ENCODE measurements at places on chromosomes 2 and 18. TPM values are rescaled to one million over a fixed set of nuclear protein-coding genes. Genes with fewer than 3 reads are reported as not detected.

Gene ZC3H6
- 5.0 TPM for total RNA-seq

Gene MAB21L4
- total RNA-seq = not detected

DNA sequence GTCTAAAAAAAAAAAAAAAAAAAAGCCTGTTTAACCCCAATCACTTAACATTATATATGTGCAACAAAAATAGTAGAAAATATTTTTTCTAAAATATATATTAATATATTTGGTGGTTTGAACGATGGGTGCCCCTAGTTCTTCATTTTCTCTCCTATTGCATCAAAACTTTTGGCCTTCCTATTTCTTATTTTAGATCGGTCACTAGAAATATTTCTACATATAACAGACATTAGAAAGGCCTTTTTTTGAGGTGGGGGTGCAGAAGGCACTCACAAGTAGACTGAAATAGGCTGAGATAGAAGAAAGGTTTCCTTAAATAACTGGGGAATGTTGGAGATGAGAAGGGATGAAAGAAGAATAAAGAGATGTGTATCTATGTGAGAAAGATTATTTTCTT lies 49.3 kb upstream of the AP1S3 start:
- no peak overlapping the region for H3K27ac ChIP-seq
- H3K4me1 ChIP-seq = peaks cover 25% of the 10 kb centered on the region
- H3K27me3 ChIP-seq = no peaks in the 10 kb centered on the region
- no peaks in the 10 kb centered on the region for H3K36me3 ChIP-seq
- no peak for DNase-seq

DNA sequence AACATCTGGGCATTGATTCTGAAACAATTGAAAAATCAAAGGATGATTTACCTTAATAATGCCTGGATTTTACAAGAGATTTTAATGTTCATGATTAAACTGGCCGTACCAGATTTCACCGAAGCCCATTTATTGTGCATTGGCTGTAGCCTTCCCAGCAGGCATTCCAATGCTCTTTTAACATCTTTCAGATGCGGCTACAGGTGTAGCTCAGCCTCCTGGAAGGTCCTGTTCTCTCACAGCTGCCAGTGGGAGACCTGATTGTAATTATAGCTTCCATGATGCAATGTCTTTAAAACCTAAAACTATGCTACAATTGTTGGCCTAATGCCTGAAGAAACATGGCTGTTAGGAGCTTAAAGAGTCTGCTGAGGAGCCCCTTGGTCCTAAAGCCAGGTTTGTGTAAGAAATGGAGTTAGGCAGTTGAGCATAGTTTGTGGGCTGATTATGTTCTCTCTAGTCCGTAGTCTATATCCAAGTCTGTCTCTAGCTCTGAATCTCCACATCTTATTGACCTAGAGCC lies 147.4 kb downstream of the CERS6 start:
- no peaks in the 10 kb centered on the region for H3K36me3 ChIP-seq
- H3K27me3 ChIP-seq = no peaks in the 10 kb centered on the region

DNA sequence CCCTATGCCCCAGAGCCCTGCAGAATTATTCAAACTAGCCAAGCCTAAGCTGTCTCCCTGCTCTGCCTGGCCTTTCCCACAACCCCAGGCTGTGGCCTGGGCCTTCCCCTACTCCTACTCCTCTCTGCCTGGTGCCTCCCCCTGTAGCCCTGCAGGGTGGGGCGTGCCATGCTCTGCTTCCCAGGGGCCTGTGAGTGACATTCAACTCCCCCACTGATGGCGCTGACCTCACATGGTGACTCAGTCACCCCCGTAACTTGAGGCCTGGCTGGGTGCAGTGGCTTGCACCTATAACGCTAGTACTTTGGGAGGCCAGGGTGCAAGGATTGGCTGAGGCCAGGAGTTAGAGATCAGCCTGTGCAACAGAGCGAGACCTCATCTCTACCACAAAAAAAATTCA lies 60.6 kb downstream of the KIF1A start:
- no peaks in the 10 kb centered on the region for H3K27me3 ChIP-seq
- DNase-seq = peak; percentile 13
- H3K4me3 ChIP-seq = no peak overlapping the region
- no peak overlapping the region for H3K27ac ChIP-seq
- no peaks in the 10 kb centered on the region for H3K36me3 ChIP-seq

- no peak overlapping the region for H3K27ac ChIP-seq
- no peak overlapping the region for H3K4me3 ChIP-seq
- no peaks in the 10 kb centered on the region for H3K4me1 ChIP-seq
- no peak for DNase-seq
- no peaks in the 10 kb centered on the region for H3K36me3 ChIP-seq
These were observed 101.9 kb downstream of the TWIST2 start for GRCh38 chr2:238949710-238950345.

GRCh38 chr2:241063093-241063551 lies 39.0 kb downstream of the MTERF4 start:
- no peak for DNase-seq
- H3K4me1 ChIP-seq = no peaks in the 10 kb centered on the region
- no peaks in the 10 kb centered on the region for H3K36me3 ChIP-seq
- H3K4me3 ChIP-seq = no peak overlapping the region
- H3K27me3 ChIP-seq = no peaks in the 10 kb centered on the region
- no peak overlapping the region for H3K27ac ChIP-seq

DNA sequence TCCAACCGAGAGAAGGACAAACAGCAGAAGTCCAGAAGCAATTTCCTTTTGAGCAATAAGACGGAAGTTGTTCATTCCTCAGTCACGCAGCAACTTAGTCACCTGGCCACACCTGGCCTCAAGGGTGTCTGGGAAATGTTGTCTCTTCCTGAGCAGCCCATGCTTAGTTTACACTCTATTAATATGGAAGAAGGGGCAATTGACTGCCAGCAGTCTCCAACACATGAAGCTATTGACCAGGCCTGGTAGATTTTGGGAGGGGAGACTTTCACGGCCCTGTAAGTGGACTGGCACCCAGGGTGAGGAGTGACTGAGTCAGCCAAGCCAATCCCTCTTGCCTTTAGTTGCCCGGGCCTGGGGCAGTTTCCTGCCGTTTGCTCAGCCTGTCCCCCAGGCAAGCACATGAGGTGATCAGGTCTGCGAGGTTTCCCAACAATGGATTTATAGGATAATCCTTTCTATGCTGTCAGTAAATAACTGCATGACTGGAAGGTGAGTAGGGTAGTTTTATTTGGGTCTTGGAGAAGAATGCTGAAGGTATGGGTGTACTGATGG lies 43.8 kb upstream of the PPP4R1 start:
- no peaks in the 10 kb centered on the region for H3K36me3 ChIP-seq
- no peak overlapping the region for H3K4me3 ChIP-seq
- no peak for DNase-seq

DNA sequence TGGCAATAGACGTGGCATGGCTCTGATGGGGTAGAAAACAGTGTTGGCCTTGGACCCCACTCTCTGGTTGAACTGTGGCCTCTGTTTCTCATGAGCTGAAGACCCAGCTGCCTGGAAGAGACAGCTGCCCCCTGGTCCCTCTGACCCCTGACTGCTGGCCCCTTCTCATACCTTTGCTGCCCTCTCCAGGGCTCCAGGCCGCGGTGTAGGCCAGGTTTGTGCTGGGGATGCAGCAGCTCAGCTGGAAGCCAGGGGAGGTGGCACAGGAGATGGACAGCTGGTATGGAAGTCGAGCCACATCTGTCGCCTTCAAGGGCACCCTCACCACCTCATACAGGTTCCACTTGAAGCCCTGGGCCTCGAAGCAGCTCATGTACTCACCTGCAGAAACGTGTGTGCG lies 31.7 kb upstream of the SELENOI start:
- H3K27me3 ChIP-seq = no peaks in the 10 kb centered on the region
- H3K4me3 ChIP-seq = no peak overlapping the region
- no peaks in the 10 kb centered on the region for H3K36me3 ChIP-seq
- no peak overlapping the region for H3K27ac ChIP-seq
- H3K4me1 ChIP-seq = peaks cover 2% of the 10 kb centered on the region

Gene GCG
- total RNA-seq = 0.29 TPM

DNA sequence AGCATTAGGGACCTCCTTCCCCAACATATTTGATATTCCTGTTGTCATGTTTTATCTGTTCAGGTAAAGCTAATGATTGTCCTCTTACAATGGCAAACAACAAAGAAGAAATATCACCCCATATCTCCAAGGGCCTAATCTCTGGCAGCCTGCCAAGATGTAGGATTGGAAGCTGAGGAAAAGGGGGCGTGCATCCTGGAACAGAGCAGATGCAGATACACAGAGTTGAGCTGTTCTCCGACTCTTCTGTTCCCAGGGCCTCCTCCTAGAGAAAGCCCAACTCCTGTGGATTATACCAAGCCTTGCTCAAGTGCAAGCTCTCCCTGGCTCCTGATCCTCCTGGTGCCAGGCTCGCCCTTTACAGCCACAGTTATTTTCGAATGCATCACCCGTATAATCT lies 35.2 kb upstream of the CD207 start:
- peaks cover 3% of the 10 kb centered on the region for H3K27me3 ChIP-seq
- DNase-seq = no peak
- no peak overlapping the region for H3K27ac ChIP-seq
- H3K4me3 ChIP-seq = no peak overlapping the region
- no peaks in the 10 kb centered on the region for H3K4me1 ChIP-seq

Data from GM12878 (cell line).